ENCODE measurements at places on chromosomes 5 and 9. TPM values are rescaled to one million over a fixed set of nuclear protein-coding genes. Genes with fewer than 3 reads are reported as not detected.

GRCh38 chr9:136403915-136404800 lies 4.2 kb upstream of the SNAPC4 start:
- no peak for DNase-seq

- DNase-seq = no peak
These were observed 4.3 kb downstream of the ARRDC3 start for GRCh38 chr5:91378752-91379211.

DNA sequence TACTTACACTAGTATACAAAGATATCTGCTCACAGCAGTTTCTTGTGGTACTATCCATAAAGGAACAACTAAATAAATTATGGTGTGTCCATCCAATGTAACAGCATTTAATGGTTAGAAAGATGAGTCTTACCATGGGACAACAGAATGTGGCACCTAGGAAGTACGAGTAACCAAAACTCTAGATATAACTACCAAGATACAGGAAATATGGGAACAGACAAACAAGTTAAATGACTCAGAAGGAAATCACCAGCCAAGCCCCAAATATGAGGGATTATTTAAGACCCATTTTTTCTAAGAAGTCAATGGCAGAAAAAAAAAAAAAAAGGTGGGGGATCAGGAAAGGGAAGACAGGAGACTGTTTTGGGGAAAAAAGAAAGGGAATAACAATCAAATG lies 294.8 kb downstream of the PRELID2 start:
- no peak for DNase-seq

GCNT4 gene
- total RNA-seq = 0.41 TPM

CDH6 gene
- total RNA-seq = 22.1 TPM

- no peak for DNase-seq
These were observed 520.3 kb downstream of the DTWD2 start for GRCh38 chr5:118468085-118468484.

MARCHF11 gene
- not detected for total RNA-seq

GRCh38 chr5:134146651-134147518 lies 29.9 kb downstream of the SKP1 start:
- no peak for DNase-seq

RHOBTB3 gene
- total RNA-seq = 47.1 TPM

DNA sequence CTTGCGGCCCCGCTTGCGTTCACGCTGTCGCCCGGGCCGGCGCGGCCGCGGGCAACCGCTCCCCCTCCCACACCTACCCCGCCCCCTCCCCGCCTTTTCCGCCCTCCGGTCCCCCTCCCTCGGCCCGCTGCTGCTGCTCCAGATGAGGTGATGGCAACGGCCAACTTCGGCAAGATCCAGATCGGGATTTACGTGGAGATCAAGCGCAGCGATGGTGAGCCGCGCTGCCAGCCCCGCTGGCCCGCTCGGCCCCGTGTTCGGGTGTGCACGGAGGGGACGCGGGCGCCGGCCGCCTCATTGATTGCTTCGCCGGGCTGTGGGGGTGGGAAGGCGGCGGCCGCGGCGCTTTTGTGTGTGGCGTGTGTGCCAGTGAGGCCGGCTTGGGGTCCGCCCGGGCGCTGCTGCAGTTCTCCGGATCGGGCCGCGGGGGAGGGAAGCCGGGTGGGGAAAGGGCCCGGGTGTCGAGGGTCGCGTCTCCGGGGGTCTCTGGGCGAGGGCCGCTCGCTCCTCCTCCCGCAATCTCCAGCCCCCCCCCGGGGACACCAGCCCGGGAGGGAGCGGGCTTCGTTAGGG lies 403 bp downstream of the KIF2A start:
- no peak for DNase-seq

- no peak for DNase-seq
These were observed 10.4 kb downstream of the PPP2R2B start for GRCh38 chr5:146867996-146868708.

GRCh38 chr9:68653141-68653595 lies 51.9 kb upstream of the PIP5K1B start:
- no peak for DNase-seq

GRCh38 chr5:135900276-135900675 lies 4.6 kb upstream of the IL9 start:
- no peak for DNase-seq

DNA sequence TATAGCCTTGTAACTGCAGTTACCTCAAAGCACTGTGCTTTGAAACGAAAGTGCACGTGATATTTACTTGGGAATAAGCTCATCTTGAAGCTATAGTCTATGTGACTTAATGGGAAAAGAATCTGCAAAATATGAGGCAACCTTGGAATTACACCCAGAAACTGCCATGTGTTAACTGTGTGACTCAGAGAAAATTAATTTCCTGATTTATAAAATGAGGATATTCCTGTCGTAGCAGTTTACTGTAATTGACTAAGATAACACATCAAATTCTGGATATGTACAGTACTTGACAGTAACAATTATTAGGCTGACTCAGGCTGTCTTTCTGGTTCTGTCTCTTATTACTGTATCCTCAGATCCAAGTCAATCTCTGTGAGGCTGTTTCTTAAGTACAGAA lies 1079.9 kb upstream of the ACO1 start:
- DNase-seq = peak; percentile 85

- no peak for DNase-seq
These were observed 63.5 kb upstream of the KLF9 start for GRCh38 chr9:70477907-70478480.

SNCB gene
- 1.8 TPM for total RNA-seq

PCDHA8 gene
- not detected for total RNA-seq

DNA sequence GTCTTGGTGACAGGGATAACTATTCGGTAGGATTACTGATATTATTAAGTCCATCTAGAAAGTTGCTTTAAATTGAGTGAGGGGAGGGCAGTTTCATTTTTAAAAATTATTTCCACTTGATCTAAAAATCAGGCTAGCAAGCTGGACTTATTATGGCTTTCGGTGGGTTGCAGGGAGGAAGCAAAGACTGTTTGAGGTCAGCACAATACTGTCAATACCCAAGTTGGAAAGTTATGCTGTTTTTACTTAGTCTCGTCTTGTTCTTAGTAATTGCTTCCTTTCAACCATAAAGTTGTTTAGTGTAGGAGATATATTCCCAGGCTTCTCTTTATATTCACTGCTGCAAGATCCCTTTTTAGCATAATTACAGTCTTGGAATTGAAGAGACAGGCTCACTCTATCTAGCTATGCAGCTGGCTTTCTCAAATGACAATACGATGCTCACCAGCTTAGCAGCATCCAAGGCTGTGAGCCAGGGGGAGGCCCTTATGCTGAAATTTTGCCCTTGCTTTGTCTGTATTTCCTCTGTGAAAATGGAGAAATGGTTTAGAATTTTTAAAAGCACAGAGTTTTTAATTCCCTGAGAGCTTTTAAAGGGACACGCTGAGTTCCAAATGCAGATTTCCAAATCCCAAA lies 68.2 kb upstream of the APC start:
- DNase-seq = no peak

DNA sequence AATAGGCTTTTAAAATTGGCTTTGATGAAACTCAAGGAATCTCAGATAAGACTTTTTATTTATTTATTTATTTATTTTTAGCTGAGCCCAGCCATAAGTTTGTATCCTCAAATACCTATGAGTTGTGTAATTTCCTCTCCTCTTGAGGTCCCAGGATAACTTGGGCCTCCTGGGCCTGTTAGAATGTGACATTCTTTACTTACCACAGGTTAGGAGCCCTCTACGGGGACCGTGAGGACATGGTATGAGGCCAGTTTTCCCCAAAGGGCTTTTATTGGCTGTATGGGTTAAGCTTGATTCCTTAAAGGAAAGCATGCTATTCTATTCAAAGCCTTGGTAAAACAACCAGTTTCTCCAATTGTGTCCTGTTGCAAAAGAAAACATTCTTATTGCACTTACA lies 16.9 kb downstream of the SHISAL2B start:
- DNase-seq = no peak

IL17B gene
- total RNA-seq = not detected

DNA sequence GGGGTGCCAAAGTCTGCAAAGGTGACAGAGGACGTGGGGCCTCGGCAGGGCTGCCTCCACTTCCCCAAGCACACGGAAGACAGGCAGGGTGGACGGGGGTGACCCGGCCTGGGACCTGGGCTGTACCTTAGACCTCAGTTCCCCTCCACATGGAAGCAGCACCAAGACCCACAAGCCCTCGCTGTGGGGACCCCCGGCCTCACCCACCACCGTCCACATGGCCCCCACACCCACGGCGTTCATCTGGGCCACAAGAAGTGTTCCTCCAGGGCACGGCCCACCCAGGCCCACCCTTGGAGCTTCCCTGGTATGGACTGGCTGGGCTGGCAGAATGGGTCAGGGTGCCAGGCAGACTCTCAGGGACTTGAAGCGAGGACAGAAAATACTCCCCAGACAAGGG lies 45.8 kb upstream of the NKD2 start:
- no peak for DNase-seq

SLC6A7 gene
- not detected for total RNA-seq

GABBR2 gene
- 3.3 TPM for total RNA-seq

ARL10 gene
- 8.0 TPM for total RNA-seq

DNA sequence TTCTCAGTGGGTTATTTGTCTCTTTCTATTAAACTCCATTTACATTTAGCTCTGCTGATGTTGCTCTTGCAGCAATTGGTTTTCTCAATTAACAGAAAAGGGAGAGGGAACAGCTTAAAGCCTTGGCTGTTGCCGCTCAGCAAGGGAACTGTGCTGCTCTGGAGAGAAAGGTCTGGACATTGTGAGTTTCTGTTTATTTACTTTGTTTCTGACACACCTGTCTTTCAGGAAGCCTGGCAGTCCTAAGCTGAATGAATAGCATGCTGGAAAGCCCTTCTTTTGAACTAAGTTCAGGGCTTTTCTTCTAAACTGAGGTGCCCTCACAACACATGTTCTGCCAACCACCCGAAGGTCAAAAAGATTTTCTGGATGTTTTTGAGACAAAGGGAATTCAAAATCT lies 491.9 kb downstream of the PDE4D start:
- no peak for DNase-seq

DNA sequence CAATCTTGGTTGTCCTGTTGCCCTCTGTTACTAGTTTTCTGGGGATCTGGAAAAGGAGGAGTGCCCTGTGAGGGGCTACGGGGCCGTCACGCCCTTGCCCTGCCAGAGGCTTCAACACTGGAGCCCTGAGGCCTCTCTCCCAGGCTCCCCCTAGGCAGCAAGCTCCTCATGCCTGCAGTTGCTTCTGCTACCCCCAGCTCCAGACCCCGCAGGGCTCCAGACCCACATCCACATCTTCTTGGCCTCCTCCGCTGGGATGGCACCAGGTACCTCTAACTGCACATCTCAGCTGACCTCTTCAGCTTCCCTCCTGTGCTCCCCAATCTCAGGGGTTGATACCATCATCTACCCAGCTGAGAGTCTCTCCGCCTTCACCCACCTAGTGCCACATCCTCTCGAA lies 116.0 kb downstream of the ZNF354C start:
- DNase-seq = no peak

DAPK1 gene
- 63.8 TPM for total RNA-seq

- DNase-seq = no peak
These were observed 27.3 kb downstream of the ACO1 start for GRCh38 chr9:32411753-32412152.

- DNase-seq = no peak
These were observed 29.4 kb upstream of the POMT1 start for GRCh38 chr9:131473198-131473885.

ECSCR gene
- total RNA-seq = 345 TPM

DNA sequence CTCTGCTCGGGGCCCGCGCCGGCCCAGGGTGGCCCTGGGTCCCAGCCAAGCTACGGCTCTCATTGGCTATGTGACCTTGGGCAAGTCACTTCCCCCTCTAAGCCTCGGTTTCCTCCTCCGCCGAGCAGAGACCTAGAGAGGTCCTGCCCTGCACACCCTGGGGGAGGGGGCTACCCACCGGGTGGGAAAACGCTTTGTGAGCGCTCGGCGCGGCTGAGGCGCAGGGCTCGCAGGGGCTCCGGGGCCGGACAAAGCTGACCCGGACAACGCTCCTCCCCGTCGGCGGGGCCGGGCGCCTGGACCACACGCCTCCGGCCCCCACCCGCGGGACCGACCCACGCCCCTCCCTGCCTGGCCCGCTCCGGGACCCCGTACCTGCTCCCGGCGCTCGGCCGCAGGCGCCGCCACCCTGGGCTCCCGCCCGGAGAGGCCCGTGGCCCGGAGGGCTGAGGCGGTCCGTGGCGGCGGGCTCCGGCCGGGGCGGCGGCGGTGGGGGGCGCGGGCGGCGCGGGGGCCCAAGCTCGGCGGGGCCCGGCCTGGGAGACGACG lies 85.7 kb upstream of the MELK start:
- DNase-seq = no peak

DNA sequence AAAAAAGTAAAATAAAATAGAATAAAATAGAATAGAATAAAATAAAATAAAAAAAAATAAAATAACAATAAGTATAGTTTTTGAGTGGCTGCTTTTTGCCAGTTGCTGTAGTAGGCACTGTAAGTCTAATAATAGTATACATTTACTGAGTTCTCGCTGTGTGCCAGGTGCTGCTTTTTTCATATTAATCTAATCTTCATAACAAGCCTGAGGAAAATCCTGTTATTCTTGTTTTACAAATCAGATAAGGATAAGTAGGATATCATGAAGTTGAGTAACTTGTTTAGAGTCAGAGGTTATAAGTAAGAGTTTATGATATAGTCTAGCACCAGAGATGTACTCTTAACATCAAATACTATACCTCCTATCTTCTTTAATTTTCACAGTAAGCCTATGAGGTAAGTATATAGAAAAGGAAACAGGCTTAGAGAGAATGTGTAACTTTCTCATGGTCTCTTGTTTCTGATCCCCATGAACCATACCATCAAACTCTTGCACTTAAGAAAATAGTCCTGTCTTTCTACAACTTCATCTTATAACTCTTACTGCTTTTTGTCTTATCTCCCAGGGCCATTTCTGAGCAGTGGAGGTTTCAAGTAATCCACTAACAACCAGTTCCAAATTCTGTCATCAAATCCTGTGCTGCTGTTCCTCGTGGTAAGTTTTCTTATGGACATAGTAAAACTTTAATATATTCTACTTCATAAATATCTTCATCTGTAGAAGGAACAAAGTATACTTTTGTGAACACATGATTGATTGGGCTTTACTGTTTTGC lies 18.7 kb downstream of the RMI1 start:
- no peak for DNase-seq

- DNase-seq = no peak
These were observed 4.4 kb downstream of the NOP16 start for GRCh38 chr5:176383961-176384360.

APBA1 gene
- total RNA-seq = 15.2 TPM

GRCh38 chr5:169848792-169849191 lies 131.5 kb downstream of the INSYN2B start:
- no peak for DNase-seq

DNA sequence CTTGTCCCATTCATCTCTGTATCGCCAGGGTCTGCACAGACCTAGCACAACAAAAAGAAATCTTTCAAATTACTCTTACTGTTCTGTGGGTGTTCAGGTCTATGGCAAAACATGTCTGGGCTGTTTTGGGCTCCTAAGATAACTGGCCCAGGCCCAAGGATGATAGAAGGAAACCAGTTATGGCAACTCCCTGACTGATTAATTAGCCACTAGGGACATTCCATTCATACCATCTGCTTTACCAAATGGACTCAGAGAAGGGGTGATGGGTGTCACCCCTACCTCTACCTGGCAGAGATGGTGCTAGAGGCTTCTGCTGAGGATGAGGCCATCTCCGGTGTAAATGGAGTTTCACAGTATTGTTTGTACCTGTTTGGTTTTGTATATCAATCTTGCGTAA lies 1.9 kb downstream of the SLC31A2 start:
- DNase-seq = no peak

Measured in glomerular endothelial cell (primary cell).